ENCODE measurements at places on chromosomes 3 and 15.

- DNase-seq, result no peak
Measured at GRCh38 chr15:40357246-40357645, 773 bp upstream of the DISP2 start.

DNA sequence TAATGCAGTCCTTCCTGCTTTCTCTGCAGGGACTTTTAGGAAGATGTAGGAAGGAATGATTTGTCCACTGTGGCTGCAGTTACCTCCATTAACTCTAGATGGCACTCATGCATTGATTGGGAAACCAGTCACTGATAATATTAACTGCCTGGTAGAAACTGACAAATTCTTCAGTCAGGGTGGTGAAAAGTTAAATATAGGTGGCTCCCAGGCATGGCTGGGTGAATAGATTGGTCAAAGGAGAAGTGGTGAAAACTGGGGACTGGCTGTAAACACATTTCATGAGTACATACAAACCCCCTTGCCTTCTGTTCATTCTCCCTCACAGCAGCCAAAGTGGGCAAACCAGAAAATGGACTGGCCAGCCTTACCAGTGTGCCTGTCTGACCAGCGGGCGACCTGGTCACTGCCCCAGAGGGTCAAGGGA, 333.4 kb downstream of the THSD4 start:
- peak; percentile 66 for DNase-seq

DNA sequence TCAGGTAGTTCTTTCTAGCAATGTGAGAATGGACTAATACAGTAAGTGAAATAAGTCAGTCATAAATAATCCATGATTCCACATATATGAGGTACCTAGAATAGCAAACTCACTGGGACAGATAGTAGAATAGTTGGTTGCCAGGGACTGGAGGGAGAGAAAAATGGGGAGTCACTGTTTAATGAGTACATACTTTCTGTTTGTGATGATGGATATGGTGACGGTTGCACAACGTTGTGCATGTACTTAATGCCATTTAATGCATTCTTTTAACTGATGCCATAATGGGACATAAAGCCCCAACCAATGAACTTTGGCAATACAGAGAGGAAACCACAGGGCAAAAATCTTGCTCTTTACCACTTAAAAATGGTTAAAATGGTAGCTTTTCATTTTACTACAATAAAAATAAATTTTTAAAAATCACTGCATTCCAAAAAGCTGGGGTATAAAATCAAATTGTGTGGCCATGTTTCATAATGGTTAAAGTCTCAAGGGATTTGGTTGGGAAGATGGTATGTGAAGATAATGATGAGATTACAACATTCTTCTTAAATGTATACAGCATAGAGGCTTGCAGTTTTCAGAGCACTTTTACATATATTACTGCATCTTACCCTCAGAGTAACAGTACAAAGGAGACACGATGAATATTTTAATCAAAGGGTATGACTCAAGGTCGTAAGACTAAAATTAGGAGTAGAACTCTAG, 45.2 kb downstream of the ADAM10 start:
- no peak for DNase-seq

DNA sequence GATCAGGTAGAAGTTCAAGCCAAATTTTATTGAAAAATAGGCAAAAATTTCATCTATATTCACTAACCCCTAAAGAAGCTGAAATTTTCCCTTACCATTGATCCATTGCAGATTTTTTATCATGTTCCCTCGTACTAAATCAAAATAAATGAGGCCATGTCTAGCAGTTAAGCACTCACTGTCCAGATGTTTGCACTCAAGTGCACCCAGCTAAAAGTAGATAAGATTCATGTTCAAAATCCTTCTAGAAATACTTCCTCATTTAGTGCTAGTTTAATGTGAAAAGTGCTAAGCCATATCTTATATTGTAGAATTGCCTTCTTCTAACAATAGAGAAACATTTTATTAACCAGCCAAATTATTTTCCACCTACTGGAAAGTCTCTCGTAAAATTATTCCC, 164.7 kb upstream of the UBE2E2 start:
- DNase-seq, result no peak

GRCh38 chr15:34514251-34514670, 69.2 kb downstream of the GOLGA8B start:
- DNase-seq, result no peak

DNA sequence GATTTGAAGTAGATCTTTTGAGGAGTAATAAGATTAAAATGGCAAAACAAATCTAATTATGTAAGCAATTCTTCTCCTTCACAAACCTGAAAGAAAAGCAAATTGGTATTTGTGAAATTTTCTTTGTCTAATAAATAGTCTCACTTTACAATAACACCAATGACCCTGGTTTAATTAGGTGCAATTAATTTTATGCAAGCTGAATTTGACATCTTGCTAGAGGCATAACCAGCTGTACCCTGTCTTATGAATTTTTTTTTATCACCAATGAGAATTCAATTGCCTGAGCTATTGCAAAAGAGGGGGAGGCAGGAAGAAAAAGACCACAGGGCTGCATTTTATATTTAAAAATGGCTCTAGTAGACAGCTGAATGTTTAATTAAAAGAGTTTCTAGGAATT, 113.5 kb upstream of the IL12A start:
- no peak for DNase-seq

- no peak for DNase-seq
Measured at GRCh38 chr3:198076722-198077308, 116.8 kb downstream of the LMLN start.

DNA sequence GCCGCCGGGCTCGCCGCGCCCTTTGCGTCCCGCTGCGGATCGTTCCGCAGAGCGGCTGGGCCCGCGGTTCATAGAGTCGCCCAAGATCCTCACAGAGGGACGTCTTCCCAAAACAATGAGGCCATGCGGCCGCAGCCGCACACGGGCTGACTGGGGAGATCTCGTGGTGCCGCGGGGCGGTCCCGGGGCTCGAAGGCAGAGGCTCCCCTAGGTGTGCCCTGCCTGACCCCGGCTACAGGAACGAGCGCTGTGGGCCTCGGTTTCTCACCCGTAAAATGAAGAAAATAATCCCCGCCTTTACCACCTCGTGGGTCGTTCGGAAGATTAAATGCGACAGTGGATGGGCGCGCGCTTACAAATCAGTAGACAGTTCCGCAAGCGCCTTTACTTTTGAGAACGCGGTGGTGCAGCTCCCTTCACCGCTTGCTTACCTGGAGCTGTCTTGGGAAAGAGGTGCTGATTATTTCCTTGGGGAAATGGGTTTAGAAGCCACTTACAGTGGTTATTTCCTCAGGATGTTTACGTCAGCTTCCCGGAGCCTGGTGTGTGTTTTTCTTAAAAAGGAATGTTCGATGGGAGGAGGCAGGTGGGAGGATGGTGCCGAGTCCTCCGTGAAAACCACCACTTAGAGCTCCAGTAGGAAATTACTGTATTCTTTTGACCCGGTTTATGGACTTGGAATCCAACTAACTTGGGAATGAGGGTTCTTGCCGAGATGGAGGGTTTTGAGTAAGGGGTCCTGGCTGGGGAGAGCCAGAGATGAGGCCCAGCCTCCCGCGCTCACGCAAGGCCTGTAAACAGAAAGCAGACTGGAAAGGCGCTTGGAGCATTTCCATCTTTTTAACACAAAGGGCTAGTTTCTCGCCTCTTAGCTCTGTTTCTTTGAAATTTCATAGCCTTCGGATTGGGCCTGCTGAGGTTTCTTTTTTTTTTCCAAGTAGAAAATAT, 1.9 kb upstream of the MEX3B start:
- no peak for DNase-seq

GRCh38 chr3:24407980-24408680, 86.5 kb downstream of the THRB start:
- DNase-seq, result no peak

DNA sequence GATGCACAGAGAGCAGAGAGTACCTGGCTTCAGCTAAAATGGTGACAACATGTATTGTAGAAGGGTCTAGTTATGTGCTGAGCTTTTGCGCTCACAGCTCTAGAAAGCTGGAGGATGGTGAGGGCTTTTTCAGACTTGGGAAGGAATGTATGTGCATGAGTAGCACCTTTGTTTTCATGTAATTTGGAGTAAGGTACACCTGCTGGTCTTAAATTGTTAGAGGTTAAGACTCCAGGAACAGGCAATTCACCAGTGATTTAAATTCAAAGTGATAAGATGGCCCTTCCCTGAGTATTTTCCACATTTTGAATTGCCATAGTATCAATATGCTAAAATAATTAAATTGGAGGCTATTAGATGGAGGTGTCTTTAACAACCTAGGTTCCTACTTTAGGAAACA, 436.4 kb upstream of the GOLIM4 start:
- no peak for DNase-seq

DNA sequence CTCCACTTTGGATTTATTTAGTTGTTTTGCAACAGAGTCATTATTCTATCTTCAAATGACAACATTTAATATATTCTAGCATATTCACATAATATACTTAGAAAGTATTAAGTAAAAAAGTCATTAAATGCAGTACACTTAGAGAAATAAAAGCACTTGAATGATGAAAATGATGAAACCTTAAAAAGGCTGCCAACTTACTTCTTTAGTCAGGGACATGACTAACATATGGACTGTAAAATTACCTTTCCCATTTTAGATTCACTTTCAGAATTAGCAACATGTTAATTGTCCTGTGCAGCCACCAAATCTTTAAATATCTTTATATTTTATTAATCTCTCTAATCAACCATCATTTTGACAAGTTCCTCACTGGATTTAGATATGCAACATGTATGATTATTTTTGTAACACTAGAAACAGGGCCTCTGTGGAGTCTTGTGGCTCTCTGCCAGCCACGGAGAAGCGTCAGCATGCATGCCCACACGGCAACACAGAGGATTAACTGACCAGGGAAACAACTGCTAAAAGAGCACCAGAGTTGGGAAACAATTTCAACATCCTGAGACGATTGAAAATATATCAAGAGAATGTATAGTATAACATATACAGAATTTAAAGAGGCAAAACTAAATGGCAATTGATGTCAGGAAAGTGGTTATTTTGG, 95.7 kb downstream of the ANO10 start:
- no peak for DNase-seq

DNA sequence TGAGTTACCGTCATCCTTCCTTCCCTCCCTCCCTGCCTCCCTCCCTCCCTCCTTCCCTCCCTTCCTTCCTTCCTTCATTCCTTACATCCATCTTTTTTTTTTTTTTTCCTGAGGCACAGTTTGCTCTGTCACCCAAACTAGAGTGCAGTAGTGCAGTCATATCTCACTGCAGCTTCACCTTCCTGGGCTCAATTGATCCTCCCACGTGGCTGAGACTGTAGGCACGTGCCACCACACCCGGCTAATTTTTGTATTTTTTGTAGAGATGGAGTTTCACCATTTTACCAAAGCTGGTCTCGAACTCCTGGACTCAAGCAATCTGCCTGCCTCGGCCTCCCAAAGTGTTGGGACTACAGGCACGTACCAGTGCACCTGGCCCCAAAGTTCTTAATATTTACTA, 25.8 kb downstream of the USP3 start:
- DNase-seq, result no peak

GRCh38 chr15:93941697-93942096, 289.7 kb upstream of the MCTP2 start:
- no peak for DNase-seq

- no peak for DNase-seq
Measured at GRCh38 chr3:105359098-105359762, 7.5 kb upstream of the ALCAM start.

- DNase-seq, result no peak
Measured at GRCh38 chr3:138694287-138695007, 85.9 kb downstream of the FAIM start.
